ENCODE measurements at places on chromosomes 12 and 14.
A peak's percentile ranks its signal among the peaks of the same experiment; 100 is the strongest.

GRCh38 chr14:87799400-87799799 is 193.6 kb downstream of the GALC start:
- DNase-seq = no peak

DNA sequence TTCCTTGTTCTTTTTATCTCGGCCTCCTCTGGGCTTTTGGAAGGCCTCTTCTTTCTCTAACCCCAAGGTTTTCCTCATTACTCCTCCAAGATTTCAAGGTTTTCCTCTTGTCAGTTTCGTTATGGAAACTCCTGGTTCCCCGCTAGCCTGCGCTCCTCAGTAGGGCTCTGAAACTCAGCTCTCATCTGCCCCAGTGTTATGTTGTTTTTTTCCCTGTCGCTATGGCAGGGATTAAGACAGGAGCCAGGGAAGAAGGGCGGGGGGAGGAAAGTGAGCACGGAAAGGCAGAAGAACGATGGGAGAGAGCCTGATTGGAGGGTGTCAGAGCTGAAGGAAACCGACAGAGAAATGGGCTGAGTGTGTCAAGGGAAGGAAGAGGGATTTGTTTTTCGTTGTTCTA is 26.5 kb upstream of the JDP2 start:
- DNase-seq = peak; percentile 24

- DNase-seq = no peak
These were observed 88.1 kb upstream of the WSCD2 start for GRCh38 chr12:108040947-108041346.

DNA sequence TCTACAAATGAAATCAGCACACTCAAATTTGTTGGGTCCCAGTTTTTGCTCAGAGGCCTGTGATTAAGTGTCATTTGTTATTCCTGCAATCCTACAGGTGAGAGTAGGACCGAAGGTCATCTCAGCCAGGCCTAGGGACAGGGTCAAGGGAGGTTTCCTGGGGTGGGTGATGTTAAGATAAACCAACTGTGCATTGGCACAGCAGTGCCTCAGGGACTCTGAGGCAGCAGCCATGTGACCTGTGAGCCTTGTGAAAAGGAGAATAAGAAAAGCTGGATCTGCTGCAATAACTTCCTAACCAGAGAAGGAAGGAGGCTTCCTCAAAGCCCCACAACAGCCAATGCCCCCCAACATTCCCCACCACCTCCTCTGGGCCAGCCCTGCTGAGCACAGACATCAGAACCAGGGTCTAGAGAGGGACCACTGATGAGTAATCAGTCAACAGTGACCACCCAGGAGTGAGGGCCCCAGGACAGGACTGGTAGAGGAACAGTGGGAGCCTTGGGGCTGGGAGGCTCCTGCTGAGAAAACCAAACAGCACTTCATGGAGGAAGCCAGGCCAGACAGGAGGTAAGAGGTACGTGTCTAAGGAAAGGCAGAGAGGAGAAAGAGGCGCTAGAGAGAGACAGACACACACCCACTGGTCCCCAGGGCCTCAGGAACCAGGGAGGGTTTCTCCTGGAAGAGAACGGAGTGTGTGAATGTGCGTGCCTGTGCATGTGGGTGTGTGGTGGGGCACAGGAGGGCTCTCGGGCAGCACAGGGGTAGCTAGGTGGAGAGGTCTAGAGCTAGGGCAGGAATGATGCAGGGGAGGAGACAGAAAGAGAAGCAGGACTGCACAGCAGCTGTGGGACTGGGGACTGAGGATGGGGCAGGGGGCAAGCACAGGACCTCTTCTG is 82.4 kb downstream of the ITPK1 start:
- no peak for DNase-seq

DNA sequence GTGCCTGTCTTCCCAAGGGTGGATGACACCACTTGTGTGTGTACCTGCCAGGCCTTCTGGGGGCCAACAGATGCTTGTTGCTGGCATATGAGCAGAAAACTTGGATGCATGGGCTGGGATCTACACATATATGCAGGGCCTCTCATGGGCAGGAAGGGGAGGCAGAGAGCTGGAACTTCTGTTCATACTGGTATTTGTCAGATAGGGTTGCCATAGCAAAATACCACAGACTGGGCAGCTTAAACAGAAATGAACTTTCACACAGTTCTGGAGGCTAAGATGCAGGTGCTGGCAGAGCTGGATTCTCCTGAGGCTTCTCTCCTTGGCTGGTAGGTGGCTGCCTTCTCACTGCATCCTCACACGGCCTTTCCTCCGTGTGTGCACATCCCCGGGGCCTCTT is 121.8 kb downstream of the SUDS3 start:
- DNase-seq = no peak

GRCh38 chr14:77158175-77158881 is 16.7 kb upstream of the ZDHHC22 start:
- peak; percentile 47 for DNase-seq

DNA sequence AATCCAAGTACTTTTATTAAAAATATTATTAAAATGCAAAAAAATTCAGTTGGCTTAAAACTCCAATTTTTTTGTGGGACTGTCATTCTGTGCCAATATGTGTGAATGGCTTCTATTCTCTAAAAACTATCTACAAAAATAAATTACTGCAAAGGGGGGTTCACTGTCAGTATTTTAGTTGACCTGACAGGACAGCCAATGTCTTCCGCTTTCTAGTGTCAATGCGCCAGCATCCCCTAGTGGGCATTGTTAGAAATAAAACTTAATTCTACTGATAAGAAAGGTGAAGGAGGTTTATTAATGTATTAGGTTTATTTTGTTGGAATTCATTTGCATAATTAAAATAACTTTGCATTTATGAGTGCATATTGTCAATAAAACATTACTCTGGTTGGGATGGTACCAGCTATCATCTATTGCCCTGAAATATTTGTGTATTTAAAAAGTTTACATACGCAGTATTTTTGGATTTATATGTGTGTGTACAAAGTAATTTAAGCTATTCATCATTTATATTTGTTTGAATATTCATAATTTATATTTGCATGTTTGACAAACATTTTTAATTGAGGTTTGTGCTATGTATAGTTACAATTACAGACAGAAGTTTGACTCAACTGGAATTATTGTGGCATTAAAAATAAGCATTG is 527.2 kb downstream of the FLRT2 start:
- peak; percentile 16 for DNase-seq

GRCh38 chr12:7844116-7844515 is 28.6 kb downstream of the SLC2A14 start:
- no peak for DNase-seq

DNA sequence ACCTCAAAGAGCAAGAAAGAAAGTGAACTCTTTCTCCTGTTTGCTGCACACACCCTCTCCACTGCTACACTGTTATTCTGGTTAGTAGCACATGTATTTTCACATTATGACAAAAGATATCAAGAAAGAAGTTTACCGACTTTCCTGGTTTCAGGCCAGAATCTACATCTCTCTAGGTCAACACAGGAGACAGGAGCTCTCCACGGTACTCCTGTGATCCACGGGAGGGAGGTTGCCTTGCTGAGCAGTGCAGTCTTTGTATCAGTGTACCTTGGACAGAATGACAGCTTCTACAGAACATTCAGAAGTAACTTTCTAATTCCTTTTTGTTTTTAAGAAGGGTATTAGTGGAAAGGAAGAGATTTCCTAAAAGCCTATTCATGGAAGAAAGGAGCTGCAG is 805.6 kb downstream of the NRXN3 start:
- DNase-seq = no peak

- DNase-seq = no peak
These were observed 13.2 kb downstream of the PXN start for GRCh38 chr12:120252071-120252906.

GRCh38 chr12:106301611-106302321 is 767 bp upstream of the TCP11L2 start:
- peak; percentile 46 for DNase-seq

DNA sequence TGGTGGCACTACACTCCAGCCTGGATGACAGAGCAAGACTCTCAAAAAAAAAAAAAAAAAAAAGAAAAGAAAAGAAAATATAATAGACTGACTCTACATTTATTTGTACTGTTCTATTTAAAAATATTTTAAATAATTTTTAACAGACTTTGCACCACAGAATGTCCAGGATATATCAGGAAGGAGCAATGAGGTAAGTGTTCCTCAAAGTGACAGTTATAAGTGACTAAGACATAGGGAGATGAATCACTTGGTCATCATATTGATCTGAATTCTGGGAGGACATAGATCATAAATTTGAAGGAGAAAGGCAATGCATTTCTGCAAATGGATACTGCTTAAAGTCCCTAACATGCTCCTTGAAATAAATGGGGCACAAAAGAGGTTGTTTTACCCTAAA is 221.5 kb downstream of the KCNC2 start:
- no peak for DNase-seq

DNA sequence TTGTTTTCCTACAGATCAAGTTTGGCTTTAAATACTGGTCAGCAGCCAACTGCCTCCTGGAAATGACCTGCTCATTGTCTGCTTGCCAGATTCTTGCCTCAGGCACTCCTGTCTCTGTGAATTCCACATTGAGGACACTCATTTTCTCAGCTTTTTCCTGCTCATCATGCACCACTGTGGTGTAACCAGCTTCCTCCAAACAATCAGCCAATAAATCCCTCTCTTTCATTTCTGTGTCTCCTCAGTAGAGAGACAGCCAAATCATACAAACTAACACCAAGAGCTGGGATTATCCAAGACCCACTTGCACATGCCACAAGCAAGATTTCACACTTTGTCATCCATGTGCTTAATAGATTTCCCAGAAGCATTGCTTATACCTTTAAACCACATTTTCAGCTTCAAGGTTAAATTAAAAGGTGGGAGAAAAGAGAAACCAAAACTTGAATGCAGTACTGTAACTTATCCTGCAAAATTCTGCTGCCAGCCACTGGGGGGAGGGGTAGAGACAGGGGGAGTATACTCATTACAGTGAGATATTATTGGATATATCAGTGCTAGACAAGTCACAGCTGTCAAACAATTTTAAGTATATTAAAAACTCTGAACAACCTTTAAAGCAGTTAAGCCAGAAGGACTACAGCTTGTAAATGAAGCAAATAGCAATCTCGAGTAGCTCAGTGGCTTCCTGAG is 105.0 kb downstream of the PPP2R5E start:
- DNase-seq = peak; percentile 94

DNA sequence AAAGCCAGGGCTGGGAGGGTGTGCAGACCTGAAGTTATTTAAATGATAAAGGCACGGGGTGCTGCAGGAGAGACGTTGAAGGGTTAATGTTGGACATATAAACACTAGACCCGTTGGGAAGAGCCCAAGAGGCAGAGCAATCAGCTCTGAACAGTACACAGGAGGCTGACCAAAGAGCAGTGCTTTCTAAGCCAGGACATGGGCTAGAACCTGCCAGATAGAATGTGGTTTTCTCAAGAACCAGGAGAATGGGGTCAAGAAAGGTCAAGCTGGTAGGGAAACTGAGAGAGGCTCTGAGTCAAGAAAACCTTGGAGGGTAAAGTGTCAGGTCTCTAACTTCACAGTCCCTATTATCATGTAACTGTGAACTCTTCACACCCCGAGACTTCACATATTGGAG is 143.2 kb upstream of the EEA1 start:
- no peak for DNase-seq
